HepG2 (cell line): ENCODE measurements at places on chromosomes 1 and 21. TPM values are rescaled to one million over a fixed set of nuclear protein-coding genes. Genes with fewer than 3 reads are reported as not detected.
A peak's percentile ranks its signal among the peaks of the same experiment; 100 is the strongest.

Gene SELE
- polyA plus RNA-seq: 0.08 and 0.09 TPM in 2 replicates

- DNase-seq: peak; percentile 25
Observed at GRCh38 chr1:27436204-27437159, 44.1 kb downstream of the GPR3 start.

Gene ERVH48-1
- polyA plus RNA-seq: 1.0 and 1.8 TPM in 2 replicates

Gene ELF3
- polyA plus RNA-seq: 55.1 and 85.6 TPM in 2 replicates

Gene NBPF14
- 5.2 and 5.7 TPM in 2 replicates for polyA plus RNA-seq

- DNase-seq: no peak
Observed at GRCh38 chr1:145886390-145886789, 724 bp upstream of the ANKRD35 start.

DNA sequence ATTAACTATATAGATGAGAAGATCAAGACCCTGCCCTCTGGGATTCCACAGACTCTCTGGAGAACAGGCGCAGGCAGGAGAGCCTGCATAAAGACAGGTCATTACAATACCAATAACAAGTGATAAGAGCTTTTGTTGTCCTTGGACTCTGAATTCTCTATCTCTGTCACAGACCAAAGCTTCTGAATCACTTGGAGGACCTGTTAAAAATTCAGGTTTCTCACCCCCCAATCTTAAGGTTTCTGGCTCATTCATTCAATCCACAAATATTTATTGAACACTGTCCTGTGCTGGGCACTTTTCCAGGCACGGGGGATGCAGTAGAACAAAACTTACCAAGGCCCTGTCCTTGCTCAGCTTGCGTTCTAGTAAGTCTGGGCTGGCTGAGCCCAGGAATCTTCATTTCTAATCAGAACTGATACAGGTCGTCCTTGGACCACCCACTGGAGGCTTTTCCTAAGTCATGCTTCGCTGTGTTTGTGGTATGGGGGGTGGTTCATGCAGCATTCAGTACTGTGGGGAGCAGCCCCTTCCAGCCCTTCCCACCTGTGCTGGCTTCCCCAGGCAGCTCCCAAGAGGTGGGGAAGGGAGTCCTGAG, 1.4 kb downstream of the EFNA4 start:
- peak; percentile 38 for DNase-seq

DNA sequence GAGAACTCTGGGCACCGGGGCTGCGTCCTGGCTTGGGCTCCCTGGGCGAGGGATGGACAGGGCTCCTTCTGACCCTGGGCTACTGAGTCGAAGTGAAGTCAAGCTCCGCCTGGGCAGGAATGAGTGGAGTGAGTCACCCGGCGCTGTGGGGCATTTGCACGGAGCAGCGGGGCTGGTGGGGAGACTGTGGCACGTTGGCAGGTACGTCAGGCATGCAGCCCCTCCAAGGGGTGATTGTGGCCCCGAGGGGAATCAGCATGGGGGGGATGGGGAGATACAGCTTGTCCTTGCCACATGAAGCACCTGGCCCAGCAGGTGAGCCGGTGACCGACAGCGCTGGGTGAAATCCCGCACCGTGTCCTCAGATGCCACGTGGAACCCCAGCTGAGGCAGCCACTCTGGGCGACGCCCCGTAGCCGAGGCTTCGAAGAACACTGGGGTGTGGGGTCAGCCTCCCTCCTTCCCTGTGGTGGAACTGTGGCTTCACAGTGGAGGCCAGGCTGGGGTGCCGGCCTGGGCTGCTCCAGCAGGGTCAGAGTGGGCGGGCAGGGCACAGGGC, 62.3 kb downstream of the COL18A1 start:
- no peak for DNase-seq

GRCh38 chr1:2189459-2190425, 4.8 kb downstream of the FAAP20 start:
- peak; percentile 93 for DNase-seq

DNA sequence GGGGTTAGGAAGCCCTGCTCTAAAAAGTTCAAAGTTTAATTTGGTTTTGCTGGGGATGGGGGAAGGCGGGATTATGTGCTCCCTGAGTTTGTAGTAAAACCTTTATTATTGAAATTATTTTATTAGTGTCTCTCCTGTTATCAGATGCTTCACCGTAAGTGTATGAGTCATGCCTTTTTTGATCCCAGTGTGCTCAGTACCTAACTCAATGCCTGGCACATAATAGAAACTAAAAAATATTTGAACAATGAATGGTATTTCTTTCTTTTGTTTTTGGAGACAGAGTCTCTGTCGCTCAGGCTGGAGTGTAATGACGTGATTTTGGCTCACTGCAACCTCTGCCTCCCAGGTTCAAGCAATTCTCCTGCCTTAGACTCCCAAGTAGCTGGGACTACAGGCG, 6.4 kb downstream of the SNRPE start:
- DNase-seq: no peak

GRCh38 chr1:229130028-229130668, 140.8 kb upstream of the RAB4A start:
- peak; percentile 88 for DNase-seq

Gene RAB3GAP2
- polyA plus RNA-seq: 16.2 and 22.6 TPM in 2 replicates

Gene DMBX1
- polyA plus RNA-seq: not detected in 2 replicates

DNA sequence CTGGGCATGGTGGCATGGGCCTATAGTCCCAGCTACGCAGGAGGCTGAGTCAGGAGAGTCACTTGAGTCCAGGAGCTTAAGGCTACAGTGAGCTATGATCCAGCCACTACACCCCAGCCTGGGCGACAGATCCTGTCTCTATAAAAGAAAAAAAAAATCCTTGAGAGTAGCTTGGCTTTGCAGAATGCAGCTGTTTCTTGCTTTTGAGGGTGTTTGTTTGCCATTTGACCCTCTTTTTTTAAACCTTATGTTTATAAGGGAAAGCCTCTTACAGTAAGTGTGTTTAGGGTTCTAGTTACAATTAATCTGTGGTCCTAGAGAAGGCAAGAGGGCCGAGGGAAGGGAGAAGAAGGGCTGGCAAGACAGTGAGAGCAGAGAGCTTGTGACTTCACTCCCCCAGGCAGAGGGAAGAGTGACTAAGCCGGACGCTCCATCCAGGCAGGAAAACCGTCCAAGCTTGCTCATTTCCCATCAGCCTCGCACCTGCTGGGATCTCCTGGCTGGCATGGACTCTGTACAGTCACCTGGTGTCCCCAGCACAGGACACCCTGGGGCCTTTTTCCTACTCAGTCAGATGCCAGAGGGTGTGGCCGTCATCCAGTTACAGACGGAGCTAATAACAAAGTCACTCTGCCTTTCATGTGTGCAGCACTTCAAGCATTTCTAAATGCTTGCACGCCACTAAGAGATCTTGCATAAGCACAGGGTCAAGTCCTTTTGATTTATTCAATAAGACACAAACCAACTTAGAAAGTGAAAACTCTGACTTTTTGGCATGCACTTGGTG, 55.5 kb upstream of the PSEN2 start:
- no peak for DNase-seq

DNA sequence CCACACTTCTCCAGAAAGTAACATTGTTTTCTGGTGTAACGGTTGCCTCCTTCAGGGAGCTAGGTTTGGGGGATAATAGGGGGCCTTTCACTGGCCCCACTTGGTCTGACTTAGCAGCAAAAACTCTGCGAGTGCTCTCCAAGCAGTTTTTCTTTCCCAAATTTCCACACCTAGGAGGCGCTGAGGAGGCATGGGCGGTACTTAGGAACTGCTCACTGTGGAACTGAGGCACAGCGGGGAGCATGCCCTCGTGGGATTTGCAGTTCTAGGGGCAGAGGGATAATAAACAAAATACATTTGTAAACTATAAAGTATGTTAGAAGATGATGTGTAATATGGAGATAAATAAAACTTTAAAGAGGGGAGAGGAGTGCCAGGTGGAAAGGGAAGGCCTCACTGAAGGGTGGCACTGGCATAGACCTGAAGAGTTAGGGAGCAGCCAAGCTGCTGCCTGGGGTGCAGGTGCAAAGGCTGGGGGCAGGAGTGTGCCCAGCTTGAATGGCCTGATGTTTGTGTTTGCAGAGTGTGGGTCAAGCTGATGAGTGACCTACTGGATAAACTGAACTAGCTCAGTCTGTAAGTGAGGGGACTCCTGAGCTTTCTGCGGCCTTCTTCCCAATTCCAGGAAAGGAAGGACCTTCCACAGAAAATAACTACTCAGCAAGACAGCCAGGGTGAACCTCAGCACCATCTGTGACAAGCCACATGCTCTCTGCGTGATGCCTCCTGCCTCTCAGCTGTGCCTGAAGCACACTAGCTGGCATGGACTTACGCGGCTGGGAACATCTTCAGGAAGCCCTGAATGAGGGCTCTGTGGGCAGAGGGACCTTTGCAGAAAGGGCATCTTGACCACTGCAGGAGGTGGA, 1.9 kb downstream of the EPHX1 start:
- DNase-seq: peak; percentile 48

GRCh38 chr1:224502459-224503160, 68.0 kb upstream of the WDR26 start:
- no peak for DNase-seq

Gene MMP23B
- 0.61 and 2.0 TPM in 2 replicates for polyA plus RNA-seq

- DNase-seq: no peak
Observed at GRCh38 chr1:2151252-2151651, 43.3 kb downstream of the FAAP20 start.

Gene FMOD
- 0.04 and 0.08 TPM in 2 replicates for polyA plus RNA-seq

Gene EPHA2
- 53.6 and 62.5 TPM in 2 replicates for polyA plus RNA-seq

GRCh38 chr1:93739472-93739871, 57.8 kb upstream of the BCAR3 start:
- no peak for DNase-seq

- no peak for DNase-seq
Observed at GRCh38 chr1:24621121-24621520, 22.0 kb upstream of the SRRM1 start.

Gene SELENBP1
- 27.8 and 29.3 TPM in 2 replicates for polyA plus RNA-seq

Gene SLC6A9
- polyA plus RNA-seq: 9.9 and 16.1 TPM in 2 replicates

Gene TACSTD2
- polyA plus RNA-seq: not detected in 2 replicates

GRCh38 chr1:210328746-210329503, at the start of gene HHAT:
HHAT (plus strand) TSS chr1:210328902; CDS start chr1:210348976, 20,074 bp downstream.
- DNase-seq: peak; percentile 49

GRCh38 chr1:75529488-75529887, 81.4 kb downstream of the SLC44A5 start:
- no peak for DNase-seq

Gene KCND3
- 0.04 and 0.09 TPM in 2 replicates for polyA plus RNA-seq

- DNase-seq: no peak
Observed at GRCh38 chr1:172997941-172998361, 52.8 kb downstream of the TNFSF18 start.

Gene TTC34
- polyA plus RNA-seq: 0.11 and 0.13 TPM in 2 replicates

DNA sequence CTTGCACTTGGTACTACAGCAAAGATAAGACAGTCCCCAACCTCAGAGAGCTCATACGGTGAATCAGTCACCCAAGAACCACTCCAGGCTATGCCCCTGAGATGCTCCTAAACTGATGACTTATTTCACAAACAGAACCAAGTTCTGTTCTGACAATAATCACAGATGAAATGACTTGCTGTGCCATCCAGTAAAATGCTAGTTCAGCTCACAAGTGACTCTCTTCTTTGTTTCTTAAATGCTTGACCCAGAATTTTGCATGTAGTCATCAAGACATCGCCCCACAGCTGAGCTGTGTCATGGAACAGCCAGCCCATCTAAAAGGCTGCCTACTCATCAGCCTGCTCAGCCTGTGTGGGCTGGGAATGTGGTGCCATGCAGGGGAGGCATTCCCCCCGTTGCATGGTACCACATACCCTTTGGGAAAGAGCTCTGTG, 6.1 kb upstream of the SLC19A2 start:
- no peak for DNase-seq

DNA sequence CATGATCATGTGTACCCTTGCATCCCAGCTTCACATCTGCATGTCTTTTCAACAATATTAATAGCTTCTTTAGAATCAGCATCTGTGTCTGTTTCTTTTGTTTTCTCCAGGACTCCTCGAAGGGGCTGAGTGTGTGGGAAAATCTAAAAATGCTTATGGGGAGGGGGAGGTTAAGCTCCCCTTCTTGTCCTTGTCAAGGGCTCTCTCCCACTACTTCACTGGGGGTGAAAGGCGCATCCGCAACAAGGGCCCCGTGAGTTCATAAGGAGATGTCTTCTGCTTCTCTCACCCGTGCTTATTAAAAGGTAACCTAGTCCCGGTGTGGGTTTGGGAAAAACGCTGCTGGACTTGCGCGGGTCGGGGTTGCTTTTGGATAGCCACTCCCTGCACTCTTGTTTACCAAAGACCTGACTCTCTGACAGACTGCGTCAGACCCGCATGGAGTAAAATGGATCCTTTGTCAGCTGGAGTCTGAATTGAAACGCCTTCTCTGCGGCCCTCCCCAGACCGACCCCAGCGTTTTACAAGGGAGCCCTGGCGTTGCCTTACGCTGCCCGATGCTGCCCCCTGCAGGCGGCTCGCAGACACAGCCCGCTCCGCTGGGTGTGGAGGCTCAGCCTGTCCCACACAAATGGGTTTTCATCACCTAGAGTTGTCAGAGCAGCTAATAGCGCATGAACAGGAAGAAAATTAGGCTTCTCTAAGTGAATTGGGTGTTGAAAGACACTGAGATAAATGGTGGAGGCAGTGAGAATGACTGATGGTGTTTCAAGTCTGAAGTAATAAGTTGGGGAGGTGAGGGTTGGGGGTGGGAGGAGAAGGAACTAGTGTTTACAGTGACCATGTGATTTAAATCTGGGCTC, 53.8 kb downstream of the IER5 start:
- DNase-seq: peak; percentile 86

DNA sequence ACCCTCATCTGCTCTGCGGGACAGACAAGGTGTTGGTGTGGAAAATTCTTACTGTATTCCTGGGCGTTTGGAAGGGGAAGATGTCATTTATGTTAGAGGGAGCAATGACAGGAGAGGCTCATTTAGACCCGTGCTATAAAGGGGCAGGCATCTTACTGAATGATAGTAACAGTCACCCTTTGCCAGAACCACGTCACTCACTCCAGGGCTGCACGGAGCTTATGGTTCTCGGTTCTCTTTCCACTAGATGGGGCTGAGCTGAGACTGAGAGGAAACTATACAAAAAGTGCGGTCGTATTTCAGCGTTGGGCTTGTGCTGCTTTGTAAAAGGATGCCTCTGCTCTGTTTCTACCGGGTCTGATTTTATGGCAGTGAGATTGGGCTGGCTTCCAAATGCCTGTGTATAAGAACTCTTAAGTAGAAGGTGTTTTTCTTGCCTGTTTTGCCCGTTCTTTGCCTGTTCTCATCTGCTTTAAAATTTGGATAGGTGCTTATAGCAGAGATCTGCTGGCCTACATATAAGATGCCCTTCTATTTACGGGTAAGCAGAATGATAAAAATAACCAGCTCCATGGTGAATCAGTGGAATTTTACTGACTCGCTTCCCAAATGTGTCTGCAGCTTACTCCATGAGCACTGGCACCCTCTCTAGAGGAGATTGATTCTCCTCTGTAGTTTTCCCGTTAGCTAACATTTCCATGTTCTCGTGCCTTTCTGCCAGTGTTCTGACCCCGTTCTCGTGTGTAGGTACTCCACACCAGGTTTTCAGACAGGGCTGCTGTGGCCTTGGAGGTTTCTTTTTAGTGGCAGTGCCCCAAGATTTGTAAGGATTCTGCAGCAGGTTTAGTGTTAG, 55.9 kb downstream of the MRPS6 start:
- DNase-seq: no peak
